ENCODE measurements at places on chromosomes 4 and X.

DNA sequence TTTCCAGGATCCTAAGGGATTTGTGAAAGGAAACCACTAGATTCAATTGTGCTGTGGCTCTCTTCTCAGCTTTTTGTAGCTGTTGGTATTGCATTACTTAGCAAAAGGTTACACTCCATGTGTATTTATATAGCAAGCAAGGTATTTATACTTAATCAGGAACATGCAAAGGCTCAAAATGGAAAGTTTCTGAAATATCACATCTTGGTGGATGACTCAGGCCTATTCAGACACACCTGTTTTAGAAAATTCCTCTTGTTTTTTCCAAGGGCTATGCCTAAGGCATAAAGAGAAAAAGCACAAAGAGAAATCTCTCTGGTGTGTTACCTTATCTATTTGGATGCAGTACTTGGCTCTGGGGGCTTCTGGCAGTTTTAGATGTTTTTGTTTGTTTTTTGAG, 144.4 kb upstream of the GALNT7 start:
- no peak for DNase-seq

DNA sequence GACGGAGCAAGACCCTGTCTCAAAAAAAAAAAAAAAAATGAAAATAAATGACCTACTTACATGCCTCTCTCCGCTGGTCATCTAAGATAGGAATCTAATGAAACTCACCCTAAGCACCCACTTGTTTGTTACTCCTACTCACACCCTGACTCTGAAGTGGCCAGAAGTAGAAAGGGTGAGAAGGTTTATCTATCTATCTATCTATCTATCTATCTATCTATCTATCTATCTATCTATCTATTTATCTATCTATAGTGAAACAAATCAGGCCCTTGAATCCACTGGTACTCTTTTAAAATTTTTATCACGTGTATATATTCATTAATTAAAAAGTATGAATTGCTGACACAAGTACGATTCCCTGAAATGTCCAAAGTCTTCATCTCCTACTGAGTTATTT, 75.2 kb downstream of the SLC10A7 start:
- DNase-seq = no peak

DNA sequence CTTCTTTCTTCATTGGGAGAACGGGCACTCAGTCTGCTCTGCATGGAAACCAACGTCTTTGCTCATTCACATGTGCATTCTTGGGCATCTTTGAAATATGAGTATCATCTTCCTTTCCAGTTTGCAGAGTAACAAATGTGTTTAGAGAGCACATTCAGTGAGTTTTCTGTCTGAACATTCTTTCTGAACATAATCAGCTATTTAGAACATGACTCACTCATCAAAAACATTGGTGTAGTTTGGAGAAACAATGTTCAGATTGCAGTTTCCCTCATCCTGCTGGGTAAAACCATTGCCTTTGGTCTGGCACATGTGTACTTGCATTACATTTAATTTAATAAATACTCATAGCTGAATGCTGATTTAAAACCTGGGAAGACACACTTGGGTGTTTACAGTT, 81.5 kb upstream of the F9 start:
- no peak for DNase-seq

DNA sequence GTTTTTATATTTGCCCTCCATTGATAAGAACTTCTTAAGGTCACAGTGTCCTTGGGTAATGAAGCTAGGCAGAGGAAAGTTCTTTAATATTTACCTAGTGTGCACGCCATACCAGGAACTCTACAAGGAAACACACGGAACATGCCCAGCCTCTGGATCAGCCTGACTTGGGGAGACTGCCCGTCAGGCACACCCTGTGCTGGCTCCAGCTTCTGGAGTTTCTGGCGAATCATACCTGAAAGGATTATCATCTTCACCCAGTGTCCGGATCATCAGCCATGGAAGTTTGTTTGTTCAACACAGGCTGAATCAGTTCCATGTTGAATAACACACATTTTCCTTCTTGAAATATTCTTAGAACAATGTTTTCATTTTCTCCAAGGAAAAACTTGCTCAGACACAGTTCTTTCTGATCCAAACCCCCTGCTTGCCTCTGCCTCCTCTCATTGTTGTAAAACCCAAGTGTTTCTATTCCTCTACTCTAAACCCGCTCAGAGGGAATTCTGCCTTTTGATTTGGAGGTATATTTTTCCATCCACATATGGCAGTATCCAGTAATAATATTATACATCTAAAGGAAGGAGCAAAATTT, 176.7 kb downstream of the SHROOM3 start:
- DNase-seq = no peak

DNA sequence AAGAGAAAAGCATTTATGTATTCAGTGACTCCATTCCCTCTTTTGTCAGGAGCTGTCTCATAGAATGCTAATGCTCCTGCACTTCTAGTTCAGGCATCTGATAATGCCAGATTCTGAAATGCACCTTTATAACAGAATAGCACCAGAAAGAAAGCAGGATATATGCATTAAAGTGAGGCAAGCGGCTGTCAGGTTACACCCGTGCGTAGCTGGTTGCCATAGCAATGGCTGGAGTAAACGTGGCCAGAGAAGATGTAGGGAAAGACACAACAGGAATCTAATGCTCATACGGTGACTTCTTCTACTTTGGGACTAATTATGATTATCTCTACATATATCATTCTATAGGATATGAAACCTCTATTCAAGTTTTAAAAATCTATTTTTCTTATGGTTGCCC, 5.9 kb downstream of the EMCN start:
- no peak for DNase-seq

DNA sequence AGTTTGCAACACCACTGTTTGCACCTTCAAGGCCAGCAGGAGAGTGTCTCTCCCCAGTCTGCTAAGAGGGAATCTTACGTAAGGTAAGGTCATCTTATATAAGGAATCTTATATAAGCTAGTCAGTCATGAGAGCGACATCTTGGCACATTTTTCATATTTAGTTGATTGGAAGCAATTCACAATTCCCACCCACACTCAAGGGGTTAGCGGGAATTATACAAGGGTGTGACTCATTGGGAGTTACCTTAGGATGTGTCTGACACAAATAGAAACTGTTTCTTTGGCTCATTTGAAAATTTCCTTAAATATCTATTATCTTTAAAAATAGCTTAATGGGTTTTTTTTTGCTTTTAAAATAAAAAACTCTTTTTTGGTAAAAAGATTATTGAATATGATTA, 62.1 kb upstream of the GRPR start:
- DNase-seq = no peak

DNA sequence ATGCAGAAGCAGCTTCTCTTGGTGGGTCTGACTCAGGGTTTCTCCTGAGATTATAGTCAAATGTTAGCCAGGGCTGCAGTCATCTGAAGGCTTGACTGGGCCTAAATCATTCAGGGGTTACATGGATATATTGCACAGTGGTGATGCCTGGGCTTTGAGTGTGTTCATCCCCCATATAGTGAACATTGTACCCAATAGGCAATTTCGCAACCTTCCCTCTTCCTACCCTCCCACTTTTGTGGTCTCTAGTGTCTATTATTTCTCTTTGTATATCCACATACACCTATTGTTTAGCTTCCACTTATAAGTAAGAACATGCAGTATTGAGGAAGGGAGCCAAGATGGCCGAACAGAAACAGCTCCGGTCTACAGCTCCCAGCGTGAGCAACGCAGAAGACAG, 90.3 kb upstream of the CAMK2D start:
- no peak for DNase-seq

DNA sequence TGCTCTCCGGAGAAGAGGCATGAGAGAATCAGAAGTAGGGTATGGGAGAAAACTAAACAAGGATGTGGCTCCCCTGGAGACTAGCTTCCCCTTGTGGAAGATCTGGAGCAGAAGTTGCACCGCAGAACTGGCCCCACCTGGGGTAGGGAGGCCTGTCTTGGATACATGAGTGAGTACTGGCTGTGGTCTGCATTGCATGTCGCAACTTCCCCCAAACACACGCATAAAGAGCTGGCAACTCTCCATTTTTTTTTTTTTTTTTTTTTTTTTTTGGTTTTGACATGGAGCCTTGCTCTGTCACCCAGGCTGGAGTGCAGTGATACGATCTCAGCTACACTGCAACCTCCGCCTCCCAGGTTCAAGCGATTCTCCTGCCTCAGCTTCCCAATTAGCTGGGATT, 119.9 kb downstream of the EGF start:
- no peak for DNase-seq

DNA sequence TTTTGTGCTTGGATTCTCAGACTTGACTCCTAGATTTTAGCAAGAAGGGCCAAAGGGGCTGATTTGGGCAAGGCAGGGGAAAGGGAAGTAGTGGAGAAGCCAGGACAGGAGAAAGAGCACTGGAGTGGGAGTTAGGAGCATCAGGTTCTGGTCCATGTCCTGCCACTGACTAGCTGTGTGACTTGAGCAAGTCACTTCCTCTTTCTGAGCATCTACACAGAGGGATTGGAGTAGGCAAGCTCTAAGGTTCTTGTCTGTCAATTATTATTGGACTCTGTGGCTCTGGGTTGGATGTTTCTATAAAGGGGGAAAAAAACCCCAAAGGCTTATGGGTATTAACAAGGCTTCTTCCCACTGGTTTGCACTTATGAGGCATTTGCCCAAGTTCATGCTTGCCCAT, 24.4 kb downstream of the PLAC1 start:
- no peak for DNase-seq

- no peak for DNase-seq
Measured at GRCh38 chr4:182768838-182769237, 148.3 kb downstream of the DCTD start.

DNA sequence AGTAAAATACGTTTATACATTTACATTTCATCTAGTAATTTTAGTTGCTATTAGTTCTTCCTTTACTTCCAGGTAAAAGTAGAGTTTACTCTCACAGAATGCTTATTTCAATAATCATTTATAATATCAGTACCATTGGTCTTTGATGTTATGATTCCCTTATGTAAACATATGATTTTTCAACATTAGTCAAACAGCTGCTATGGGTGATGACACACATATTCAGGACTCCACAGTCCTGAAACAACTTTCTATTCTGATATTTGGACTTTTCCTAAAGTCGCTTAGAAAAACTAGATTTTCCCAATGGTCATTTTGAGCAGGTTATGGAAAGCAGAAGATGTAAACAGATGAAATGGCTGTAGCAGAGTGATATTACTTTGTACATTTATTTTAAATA, 369.8 kb downstream of the UNC5C start:
- DNase-seq = no peak

GRCh38 chr4:7030856-7031255, 12.3 kb upstream of the TADA2B start:
- DNase-seq = no peak

GRCh38 chr4:6331018-6331417, 61.4 kb downstream of the WFS1 start:
- DNase-seq = no peak

DNA sequence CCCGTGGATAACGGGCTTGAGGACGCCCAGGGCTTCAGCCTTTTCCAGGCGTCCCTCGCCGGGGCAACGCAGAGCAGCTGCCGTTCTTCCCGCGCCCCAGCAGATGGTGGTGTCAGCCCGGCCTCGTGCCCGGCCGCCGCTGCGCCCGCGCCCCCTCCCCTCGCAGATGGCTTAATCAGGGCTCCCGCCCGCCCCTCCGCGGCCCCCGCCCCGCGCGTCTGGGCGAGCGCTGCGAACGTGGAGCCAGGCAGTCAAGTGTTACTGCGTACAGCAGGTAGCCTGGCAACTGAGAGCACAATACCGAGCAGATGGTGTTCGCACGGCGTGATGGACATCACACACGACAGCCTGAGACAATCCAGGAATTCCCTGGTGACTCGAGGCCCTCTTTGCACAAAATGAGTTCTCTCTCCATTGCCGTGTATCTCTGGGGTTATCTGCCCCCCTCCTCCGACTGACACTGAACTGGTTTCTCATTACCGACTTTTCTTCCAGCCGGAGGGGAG, 69.3 kb downstream of the MGST2 start:
- DNase-seq = peak; percentile 38

DNA sequence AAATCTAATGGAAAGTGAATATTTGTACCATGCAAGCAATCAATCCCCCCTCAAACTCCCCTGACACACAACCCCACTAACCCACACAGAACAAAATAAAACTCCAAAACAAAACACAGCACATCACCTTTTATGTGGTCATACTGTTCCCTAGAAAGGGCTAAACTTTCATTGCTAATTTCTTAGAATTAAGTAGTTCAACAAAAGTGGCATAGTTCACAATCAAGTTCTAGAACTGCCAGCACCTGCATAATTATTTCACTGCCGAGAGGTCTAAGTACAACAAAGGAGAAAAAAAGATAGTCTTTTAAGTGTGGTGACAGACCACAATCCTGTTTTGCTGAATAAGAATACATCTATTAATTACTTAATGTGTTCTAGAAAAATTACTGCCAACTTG, 58.8 kb downstream of the AMMECR1 start:
- no peak for DNase-seq

DNA sequence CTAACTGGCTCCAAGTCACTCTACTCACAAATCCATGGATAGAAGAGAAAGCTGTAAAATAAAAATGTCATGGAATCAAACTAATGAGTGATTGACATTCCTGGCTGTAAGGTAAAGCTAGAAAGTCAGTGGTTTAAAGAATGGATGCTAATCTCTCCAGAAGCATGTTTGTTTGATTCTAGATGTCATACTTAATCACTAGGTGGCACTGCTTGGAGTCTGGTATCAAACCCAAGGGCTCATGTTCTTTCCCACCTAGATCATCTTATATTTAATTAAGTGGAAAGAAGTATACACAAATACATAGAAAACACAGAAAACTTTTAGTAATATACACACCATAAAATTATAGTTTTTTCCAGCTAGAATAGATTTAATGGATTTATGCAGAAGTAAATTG, 2666.6 kb downstream of the PCDH7 start:
- DNase-seq = no peak

DNA sequence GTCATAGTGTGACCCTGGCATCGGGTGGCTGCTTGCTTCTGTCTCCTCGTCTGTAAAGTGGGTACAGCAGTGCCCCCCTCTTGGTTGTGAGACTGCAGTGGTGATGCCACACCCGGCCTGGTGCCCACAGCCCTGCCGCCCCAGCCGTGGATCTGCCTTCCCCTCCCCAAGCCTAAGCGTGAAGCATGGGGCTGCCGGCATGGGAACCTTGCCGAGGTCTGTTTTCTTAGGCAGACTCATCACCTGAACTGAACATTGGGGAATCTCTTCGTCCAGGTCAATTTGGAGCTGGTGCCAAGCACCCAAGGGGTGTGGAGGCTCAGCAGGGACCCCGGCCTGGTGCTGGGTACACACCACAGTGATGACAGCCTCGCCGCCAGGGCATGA, 108.4 kb downstream of the PSAPL1 start:
- no peak for DNase-seq

DNA sequence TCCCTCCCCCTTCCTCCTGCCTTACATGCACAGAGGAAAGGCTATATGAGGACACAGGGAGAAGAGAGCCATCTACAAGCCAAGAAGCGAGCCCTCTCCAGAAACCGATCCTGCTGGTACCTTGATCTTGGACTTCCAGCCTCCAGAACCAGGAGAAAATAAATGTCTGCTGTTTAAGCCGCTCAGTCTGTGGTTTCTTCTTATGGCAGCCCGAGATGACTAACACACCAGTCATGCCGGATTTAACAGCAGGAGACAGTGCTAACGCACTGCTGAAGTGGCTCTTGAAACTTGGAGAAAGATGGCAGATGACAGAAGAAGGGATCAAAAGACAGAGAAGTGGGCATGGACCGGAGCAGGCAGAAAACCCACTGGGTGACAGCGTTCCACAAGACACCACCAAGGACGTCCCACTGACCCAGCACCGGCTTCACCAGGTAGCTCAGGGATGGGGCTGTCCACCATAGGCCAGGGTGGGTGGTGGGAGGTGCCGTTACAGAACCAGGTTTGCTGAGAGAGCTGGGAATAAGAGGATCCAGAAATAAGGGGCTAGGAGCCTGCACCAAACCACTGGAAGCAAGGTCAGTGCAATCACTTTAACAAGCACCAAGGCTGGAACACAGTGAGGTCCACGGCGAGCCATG, 6.2 kb upstream of the MAN2B2 start:
- DNase-seq = no peak

- no peak for DNase-seq
Measured at GRCh38 chrX:41291309-41291708, 42.7 kb upstream of the DDX3X start.
